ENCODE measurements at places on chromosomes 1 and 21.

GRCh38 chr1:59027177-59027576 lies 243.3 kb upstream of the JUN start:
- DNase-seq = no peak

DNA sequence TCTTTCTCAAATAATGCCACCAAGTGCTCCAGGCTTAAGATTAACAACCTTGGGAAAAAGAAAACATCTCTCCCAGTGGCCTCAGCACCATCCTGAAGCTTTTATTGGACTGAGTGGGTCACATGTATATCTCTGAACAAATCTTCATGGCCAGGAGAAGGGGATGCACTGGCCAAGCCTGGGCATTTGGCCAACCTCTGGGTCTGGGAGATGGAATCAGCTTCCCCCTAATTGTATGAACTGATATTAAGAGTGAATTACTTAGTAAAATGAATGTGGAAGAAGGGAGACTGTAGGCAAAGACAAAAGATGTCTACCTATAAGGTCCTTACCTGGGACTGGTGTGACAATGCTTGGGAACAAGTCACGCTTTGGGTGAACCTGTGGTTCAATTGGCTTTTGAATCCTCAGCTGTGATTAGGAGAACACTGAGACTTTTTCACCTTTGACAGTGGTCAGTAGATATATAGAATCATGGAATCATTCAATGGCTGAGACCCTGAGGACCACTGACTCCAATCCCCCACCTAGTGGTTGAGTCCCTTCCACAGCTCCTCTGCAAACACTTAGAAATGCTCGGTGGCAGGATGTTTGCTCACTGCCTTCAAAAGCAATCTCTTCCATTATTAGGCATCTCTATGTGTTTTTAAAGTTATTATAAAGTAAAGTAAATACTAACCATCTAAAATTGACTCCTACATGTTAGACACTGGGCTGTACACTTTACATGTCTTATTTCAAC lies 102.6 kb upstream of the ATP1A1 start:
- no peak for DNase-seq

DNA sequence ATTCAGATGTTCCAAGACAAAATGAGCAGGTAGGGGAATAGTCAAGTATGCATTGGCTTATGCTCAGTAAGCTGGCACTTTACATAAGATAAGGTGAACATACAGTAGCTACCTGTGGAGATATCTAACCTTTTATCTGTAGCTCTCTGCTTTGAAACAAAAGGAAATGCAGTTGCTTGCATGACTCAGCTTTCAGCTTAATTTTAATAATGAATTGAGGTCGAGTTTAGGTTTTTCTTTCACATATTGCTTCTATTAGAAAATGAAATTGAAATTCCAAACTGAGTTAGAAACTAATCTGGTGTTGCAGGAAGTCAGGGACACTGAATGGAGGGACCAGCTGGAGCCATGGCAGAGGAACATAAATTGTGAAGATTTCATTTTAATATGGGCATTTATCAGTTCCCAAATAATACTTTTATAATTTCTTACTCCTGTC lies 8.3 kb downstream of the FRRS1 start:
- DNase-seq = no peak

DNA sequence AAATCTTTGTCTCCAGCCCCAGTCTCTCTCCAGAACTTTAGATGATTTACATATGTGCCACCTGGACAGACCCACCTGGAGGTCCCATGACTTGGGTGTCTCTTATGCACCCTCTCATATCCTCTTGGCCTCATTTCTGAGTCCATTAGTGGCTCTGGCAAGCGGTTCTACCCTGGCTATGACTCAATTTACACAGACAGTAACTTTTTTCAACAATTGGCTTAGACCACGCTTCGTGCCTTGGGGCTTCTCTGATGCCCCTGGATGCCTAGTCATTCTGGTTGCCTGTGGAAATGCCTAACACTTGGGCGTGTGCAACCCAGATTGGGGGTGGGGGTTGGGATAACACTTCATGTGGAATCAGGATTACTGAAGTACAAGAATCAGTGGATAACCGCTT lies 57.1 kb upstream of the GADD45A start:
- no peak for DNase-seq

All from CD4-positive, alpha-beta T cell treated with Interferon gamma for 1 hour (primary cell).